ENCODE measurements at places on chromosomes 7 and 10.

- DNase-seq, result no peak
Observed at GRCh38 chr7:88539518-88539917, 220.0 kb upstream of the ZNF804B start.

DNA sequence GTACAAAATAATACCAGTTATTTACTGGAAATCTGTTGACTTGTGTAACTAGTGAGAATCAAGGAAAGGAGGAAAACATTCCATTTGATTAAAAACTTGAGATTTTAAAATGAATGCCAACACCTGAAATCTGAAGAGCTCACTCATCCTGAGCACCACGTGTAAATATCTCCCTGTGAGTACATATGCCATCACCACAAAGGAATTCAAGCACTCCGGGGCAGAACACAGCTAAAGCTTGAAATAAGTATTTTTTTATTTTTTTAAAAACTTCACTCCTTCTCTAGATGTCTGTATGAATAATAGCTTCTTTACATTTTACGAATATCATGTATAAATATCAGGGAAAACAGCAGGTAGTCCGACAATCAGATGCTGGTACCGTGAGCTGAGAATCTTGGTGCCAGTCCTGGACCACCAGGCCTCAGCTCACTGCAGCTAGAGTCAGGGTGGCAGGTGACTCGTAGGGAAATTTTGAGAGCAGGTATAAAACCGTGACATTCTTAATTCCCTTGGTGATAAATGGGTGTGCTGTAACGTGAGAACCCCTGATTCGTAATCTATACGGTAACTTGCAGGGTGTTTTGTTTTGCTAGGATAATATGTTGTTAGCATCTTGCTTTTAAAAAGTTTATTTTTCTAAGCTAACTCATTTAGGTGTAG is 12.7 kb downstream of the LMTK2 start:
- DNase-seq, result peak; percentile 89

- DNase-seq, result no peak
Observed at GRCh38 chr10:3659203-3659917, 125.6 kb downstream of the KLF6 start.

DNA sequence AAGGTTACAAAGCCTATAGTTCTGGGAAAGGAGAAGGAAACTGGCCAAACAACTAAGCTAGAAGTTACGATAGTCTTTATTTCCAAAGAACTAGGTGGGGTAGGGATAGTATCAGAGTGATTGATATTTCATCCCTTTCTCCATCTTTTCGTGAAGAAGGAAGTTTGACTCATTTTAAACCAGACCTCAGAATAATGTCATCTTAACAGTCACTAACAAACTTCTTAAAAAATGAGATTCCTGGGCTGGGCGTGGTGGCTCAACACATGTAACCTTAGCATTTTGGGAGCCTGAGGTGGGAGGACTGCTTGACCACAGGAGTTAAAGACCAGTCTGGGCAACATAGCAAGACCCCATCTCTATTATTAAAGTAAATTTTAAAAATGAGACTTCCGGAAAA is 69.4 kb downstream of the ARL4A start:
- DNase-seq, result no peak

- peak; percentile 1 for DNase-seq
Observed at GRCh38 chr10:7696545-7696944, 6.6 kb upstream of the ITIH2 start.

All from choroid plexus epithelial cell (primary cell).